ENCODE measurements at places on chromosomes 1 and 21.

- DNase-seq, result no peak
These were observed 70.8 kb downstream of the RWDD3 start for GRCh38 chr1:95304803-95305202.

DNA sequence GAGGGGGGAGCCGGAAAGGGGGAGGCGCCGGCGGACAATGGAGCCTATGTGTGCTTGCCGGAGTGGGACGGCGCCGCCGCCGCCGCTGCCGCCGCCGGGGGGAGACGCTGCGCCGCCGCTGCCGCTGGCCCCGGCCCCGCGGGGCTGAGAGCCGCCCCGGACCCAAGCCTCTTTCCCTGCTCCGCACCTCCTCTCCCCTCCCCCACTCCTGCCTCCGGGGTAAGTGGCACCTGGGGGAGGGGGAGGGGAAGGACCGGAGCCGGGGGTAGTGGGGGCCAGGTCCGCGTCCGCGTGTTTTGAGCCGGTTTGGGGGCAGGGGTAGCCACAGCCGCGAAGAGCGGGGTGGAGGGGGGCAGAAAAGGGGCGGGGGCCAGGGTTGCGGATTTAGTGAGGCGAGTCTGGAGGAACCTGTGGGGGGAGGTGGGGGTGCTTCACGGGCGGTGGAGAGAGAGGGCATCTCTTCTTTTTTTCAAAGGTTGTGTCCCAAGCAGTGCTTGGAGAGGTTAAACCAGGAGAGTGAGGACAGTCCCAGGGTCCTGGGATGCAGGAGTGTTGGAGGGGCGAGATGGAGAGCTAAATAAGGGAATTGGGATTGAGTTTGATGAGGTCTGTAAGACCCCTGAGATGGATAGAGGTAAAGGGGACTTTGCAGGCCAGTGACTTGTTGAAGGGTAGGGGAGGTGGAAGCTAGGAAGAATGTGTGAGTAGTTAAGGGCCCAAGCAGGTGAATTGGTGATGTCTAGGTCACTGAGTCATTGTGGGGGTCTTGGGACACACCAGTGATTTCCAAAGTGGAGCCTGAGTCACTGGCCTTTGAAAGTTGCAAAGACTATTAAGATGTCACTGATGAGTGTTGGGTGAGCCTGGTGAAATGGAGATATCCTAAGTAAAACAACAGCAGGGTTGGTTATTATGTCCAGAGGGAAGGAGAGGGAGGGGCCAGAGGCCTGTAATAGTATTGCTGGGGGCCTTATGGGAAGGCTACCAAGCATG, 59.1 kb downstream of the BCL9 start:
- DNase-seq, result no peak

DNA sequence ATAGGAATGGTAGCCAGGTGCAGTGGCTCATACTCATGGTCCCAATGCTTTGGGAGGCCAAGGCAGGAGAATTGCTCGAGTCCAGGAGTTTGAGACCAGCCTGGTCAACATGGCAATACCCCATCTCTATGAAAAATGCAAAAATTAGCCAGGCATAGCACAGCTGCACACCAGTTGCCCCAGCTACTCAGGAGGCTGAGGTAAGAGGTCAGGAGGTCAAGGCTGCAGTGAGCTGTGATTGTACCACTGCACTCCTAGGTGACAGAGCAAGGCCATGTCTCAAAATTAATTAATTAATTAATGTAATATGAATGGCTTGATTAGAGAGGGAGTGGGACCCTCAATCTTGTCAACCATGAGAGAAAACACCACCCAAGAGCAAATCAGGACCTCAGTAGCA, 198.7 kb upstream of the DUSP10 start:
- no peak for DNase-seq

- DNase-seq, result no peak
These were observed 59.2 kb downstream of the USP25 start for GRCh38 chr21:15788847-15789523.

DNA sequence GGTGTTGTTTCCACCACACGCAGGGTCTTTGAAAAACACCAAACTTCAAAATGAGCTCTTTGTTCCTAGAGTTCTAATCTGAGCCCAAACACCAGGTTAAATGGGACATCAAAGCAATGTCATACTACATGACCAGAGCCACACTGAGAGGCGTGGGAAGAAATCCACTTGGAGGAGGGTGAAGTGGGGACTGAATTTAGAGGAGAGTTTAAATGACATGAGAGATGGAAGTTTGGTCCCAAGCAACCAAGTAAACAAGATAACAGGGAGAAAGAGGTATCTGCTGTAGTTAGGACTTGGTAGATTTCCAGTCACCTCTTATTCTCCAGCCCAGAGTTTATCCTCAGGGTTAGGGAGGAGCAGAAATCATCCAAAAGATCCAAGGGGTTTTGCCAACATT, 290.9 kb upstream of the FAM78B start:
- no peak for DNase-seq
